ENCODE measurements at places on chromosomes 7 and 10.

GRCh38 chr10:7192831-7193361, 217.9 kb downstream of the SFMBT2 start:
- DNase-seq = peak; percentile 55

- no peak for DNase-seq
Observed at GRCh38 chr10:126140746-126141273, 244.4 kb downstream of the FANK1 start.

DNA sequence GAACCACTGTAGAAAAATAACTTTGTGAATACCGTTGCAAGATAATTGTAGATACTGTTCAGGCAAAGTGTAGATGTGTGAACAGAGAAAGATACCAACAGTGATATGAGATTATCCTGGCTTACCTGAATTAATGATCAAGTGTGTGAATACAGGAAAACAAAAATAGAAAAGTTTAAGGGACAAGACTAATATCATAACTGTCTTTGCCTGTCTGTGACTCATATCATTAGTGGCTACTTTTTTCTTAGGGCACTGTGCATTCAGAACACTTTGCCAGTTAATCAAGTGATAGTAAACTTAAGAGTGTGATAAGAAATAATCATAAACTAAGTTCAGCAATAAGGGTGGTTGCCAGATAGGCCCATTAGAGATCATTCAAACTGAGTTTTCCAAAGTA, 323.0 kb upstream of the LRGUK start:
- DNase-seq = no peak

DNA sequence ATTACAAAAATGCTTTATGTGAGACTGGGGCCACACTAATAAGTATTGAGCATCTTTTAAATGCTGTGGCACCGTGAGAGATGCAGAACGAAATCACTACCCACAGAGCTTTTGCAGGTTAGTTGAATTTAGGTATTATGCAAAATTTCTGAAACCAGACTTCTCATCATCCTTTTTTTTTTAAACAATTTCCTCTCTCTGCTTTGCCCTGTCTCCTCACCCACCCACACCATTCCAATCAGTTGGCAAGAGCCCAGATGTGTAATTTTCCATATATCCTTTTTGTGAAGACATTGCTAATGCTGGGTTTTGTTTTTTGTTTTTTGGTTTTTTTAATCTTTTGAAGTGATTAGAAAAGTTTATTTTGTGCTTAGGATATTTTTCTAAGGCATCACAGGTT, 1.1 kb downstream of the YAE1 start:
- no peak for DNase-seq

GRCh38 chr10:71742301-71743088, 22.9 kb upstream of the C10orf105 start:
- DNase-seq = no peak

GRCh38 chr7:17411922-17412321, 113.5 kb downstream of the AHR start:
- no peak for DNase-seq

DNA sequence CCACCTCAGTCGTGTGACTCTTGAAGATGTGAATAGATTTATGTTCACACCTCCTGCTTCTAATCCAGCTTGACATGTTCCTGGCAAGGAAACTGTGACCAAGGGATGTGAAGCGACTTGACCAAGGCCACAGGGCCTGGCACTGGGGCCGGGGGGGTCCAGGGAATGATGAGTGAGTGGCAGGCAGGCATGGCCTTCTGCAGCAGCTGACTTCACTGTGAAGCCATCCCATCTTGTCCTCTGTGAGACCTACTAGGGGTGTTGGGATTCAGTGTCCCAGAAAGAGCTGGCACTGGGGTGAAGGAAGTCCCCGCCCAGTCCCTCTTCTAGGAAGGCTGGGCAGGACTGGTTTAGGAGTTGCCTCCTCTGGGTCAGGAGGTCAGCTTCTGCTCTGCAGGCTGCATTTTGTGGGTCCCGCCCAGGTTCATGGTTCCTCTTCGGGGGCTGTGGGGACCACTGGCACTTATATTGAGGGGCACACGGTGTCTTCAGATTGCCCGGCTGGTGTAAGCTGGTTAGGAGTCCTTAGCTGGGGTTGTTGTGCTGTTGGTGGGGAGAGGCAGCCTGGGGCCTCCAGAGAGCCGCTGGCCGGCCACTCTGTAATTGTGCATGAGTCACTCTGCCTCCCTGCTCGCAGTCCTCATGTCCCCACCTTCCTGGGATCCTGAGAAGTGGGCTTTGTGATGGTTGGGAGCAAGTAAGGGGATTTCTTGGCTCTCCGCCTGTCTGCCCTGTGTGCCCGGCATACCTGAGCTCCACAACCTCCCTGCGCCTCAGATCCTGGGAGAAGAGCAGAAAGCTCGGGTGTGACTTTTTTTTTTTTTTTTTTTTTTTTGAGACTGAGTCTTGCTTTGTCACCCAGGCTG, 11.0 kb downstream of the ZMIZ1 start:
- DNase-seq = no peak
